Globus pallidus (tissue), 1 donor: ENCODE measurements at places on chromosomes 1 and 21.

DNA sequence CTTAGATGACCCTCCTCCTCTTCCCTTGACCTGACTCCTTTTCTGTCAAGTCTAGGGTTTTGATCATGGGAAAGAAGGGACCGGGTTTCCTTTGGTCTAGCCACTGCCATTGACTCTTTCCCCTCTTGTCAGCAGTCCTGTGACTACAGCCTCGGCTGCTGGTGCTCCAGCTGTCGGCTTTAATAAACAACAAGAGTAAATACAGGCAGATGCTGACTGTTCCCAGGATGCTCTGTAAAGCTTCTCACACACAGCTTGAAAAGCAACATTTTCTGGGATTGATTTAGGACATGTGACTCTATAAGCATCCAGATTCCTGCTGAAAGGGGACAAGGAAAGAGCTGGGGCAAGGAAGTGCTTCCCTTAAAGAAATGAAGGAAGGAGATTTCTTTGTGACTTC lies 53.5 kb upstream of the CTTNBP2NL start:
- DNase-seq, result no peak

- DNase-seq, result no peak
Measured at GRCh38 chr21:17466166-17466565, 46.7 kb upstream of the CXADR start.

DNA sequence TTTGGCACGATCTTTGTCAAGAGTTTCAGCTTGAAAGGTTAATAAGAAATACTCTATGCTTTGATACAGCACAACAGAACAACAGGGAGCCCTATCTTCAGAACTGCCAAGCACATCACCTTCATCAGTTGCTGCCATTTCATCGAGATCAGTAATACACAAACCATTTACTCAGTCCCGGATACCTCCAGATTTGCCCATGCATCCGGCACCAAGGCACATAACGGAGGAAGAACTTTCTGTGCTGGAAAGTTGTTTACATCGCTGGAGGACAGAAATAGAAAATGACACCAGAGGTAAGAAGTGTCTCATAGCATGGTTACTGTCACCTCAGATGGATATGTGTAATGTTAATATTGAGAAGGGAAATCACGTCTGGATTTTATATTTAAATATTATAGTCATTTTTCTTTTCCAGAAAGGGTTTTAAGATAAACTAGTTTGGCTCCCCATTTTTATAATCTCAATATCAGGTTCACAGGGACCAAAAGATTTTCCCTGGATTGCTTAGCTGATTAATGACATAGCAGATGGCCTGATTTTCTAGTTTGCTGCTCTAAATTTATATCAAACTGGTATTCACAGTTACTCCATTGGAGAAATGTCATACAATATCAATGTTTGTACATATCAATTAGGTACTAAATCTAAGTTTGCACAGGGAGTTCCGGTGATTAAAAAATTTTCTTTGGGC lies 97.3 kb downstream of the USP25 start:
- no peak for DNase-seq

DNA sequence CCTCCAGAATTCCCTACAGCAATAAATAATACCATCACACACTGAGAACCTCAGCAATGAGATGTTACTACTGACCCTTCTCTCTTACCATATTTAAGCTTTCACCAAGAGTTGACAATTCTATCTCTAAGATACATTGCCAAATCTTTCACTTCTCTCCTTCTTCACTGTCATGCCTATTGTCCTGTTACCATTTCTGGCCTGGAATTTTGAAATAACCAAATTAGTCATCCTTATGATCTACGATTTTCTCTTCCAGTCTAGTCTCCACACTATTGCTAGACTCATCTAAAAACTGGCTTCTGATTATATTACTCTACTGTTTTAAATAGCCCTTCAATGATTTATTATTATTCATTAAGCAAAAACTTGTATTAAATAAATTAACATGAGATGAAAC lies 656.1 kb upstream of the ADGRL4 start:
- DNase-seq, result no peak

GRCh38 chr1:121448851-121449250 lies 264.1 kb downstream of the SRGAP2C start:
- DNase-seq, result no peak

DNA sequence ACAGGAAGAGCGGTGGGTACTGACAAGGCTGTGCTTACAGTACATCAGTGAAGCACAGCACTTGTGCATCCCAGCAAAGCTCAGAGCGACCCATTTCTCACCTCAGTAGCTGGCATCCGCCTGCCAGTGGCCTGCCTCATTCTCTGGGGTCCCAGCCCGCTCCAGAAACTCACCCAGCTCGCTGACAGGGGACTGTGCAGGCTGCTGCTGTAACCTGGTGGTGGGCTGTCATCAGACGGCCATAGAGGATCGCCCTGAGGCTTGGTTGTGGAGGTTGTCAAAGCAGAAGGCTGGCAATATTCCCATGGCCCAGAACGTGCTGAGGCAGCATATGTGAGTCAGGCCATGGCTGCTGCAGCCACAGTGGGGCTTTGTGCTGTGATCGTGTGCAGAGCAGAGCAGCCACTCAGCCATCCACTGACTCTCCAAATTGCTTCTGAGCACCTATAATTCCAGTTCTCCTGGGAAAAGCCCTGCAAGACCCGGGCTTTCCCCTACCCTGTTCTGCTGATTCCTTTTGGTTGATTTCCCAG lies 13.6 kb upstream of the GPR137B start:
- DNase-seq, result no peak

- no peak for DNase-seq
Measured at GRCh38 chr1:159856576-159856975, 5.9 kb downstream of the VSIG8 start.

- no peak for DNase-seq
Measured at GRCh38 chr1:22431965-22432364, 19.7 kb upstream of the ZBTB40 start.

DNA sequence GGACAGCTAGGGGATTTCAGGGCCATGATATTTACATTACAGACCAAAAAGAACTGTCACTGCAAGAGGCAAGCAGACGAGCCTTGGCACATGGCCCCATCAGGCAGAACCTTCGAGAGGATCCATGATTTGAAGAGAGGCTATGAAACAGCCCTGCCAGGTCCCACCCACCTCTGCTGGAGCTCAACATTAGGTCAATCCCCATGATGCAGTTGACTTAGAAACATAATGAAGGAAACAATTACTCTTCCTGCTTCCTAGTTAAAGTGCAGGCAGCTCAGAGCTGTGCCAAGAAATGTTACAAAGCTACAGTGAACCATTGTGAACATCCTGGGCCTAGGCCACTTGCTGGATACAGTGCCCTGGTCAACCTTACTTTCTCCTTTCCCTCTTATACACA lies 41.7 kb upstream of the PTCH2 start:
- peak; percentile 49 for DNase-seq

- DNase-seq, result no peak
Measured at GRCh38 chr1:154295408-154296235, 23.2 kb downstream of the HAX1 start.

DNA sequence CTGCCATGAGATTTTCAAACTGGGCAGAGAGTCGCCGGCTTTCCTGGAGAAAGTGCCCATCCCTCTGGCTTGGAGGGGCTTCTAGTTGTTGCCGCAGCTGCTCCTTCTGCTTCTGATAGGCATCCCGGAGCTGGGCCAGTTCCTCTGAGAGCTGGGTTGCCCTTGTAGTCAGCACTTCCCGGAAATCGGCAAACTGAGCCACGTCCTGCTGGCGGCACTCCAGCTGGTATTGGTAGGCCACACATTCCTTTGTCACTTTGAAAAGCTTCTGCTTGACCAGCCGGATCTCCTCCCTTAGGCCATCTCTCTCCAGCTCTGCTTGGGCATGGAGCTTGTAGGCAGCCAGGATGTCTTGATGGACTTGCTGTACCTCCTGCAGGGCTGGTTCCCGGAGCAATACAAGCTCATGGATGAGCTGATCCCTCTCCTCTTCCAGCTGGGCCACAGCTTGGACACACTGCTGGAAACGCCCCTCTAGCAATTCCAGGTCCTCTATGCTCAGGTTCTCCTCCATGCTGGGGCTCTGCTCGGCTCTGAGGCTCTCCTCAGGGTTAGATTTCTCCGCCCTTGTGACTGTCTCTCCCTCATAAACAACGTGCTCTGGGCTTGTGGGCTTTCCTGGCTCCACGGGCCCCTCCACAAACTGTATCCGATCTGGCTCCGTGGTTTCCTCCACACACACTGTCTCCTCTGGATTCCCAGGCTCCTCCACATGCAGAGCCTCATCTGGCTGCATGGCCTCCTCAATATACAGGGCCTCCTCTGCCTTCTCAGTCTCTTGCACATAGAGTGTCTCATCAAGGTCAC lies 7.3 kb downstream of the SYNC start:
- DNase-seq, result no peak

GRCh38 chr1:65172936-65173690 lies 25.1 kb downstream of the AK4 start:
- DNase-seq, result no peak

GRCh38 chr1:150444232-150444631 lies 43.0 kb upstream of the TARS2 start:
- no peak for DNase-seq

DNA sequence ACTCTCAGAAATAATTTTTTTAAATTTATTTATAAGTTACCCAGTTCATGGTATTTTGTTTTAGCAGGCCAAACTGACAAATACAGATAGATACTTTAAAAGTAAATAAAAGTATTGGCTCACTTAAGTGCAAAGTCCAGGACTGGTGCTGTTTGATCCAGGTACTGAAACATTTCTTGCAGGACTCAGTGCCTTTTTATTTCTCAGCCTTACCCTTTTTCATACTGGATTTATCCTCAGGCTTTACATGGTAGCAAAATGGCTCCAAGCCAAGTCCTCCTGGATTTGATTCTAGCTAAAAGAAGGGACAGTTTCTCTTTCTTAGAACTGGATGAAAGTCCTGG lies 83.8 kb downstream of the DIRAS3 start:
- DNase-seq, result no peak

DNA sequence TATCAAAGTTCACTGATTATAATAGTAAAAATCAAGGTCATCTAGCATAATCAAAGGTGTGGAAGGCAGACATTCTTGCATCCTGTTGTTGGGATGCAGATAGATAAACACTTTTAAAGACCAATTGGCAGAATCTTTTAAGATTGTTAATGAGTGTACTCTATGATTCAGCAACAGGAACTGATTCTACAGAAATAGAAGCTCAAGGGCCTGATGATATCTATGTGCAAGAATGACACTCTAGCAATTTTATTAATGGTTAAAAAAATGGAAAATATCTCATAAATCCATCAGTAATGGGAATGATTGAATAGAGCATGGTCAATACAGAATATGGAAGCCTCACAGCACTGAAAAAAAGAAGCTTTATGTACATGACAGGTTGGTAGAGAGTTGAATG lies 2.2 kb upstream of the ATP1A4 start:
- DNase-seq, result no peak

GRCh38 chr1:172356620-172357019 lies 63.9 kb upstream of the C1orf105 start:
- DNase-seq, result no peak

DNA sequence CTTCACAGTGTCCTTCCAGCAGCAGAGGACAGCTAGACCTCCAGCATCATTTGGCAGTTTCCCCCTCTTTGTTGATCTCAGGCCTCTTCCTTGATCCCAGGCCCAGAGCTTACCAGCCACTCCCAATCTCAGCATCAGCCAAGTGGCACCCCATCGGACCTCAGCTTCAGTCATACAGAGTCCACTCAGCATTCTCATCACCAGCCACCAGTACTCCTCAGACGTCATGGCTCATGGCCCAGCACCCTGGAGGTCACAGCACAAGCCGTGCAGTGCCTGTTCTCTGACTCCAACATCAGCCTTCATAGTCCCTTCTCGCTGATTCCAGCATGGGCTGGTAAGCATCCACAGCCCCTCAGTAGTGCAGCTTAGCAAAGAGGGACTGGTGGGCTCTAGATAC lies 487.6 kb upstream of the DAB1 start:
- DNase-seq, result no peak

DNA sequence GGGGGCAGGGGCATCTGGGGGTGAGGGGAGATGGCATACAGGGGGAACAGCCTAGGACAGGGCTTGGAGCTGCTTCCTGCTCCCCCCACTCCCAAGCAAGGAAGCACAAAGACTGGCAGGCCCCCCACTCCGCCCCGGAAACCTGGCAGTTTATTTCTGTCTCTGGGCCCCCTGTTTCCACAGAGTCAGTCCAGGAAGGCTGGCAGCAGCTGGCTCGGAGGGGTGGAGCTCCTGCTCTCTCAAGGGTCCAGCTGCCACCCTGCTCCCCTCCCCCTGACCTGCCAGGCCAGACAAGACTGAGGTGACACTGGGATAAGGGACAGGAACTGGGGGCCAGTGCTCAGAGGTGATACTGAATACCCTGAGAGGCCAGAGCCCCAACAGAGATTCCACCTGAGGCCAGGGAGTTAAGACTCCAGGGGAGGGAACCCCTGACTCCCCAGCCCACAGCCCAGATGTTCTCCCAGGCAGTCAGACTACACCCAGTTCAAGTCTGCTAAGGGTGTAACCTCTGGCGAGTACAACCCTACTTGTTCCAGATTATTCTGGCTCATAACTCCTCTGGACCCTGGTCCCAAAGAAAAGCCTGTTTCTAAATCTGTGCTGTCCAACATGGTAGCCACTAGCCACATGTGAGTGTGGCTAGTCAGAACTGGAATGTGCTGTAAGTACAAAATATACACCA lies 26.3 kb downstream of the AHDC1 start:
- no peak for DNase-seq

DNA sequence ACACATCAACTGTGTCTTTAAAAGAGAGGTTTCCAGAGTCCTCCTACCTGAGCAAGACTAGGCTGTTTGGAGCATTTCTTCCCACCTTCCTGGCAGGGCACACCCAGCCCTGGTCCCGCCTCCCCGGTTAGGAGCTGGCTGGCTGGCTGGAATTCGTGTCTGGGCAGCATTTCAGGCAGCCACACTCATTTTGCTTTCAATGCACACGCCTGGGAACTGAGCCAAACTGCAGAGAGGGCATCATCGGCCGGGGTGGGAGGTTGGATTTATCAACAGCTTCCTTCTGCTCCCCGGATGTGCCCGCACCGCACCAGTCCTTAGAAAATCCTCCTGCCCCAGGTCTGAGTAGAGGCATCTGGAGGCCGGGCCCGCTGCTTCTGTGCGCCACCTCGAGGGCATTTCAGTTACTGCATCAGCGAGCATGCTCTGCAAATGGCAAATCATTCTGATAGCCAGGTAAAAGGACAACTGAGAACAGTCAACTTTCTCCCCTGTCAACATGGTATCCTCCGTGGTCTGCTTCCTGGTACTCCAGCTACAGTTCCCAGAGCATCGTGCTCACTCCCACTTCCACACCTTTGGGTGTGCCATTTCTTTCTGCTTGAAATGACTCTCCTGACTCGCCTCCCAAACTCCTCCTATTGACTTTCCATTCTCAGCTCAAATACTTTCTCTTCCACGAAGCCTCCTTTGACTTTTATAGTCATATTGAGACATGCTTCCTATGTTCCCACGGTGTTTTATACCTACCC lies 20.6 kb downstream of the TCEA3 start:
- DNase-seq, result peak; percentile 68

GRCh38 chr1:70587872-70588366 lies 176.9 kb downstream of the CTH start:
- no peak for DNase-seq

GRCh38 chr1:15067148-15067547 lies 86.4 kb upstream of the TMEM51 start:
- no peak for DNase-seq

GRCh38 chr21:45488931-45489721 lies 53.1 kb downstream of the SLC19A1 start:
- no peak for DNase-seq
